ENCODE measurements at places on chromosomes 2 and 18.

- DNase-seq: no peak
Measured at GRCh38 chr18:63676526-63677323, 15.0 kb upstream of the SERPINB3 start.

DNA sequence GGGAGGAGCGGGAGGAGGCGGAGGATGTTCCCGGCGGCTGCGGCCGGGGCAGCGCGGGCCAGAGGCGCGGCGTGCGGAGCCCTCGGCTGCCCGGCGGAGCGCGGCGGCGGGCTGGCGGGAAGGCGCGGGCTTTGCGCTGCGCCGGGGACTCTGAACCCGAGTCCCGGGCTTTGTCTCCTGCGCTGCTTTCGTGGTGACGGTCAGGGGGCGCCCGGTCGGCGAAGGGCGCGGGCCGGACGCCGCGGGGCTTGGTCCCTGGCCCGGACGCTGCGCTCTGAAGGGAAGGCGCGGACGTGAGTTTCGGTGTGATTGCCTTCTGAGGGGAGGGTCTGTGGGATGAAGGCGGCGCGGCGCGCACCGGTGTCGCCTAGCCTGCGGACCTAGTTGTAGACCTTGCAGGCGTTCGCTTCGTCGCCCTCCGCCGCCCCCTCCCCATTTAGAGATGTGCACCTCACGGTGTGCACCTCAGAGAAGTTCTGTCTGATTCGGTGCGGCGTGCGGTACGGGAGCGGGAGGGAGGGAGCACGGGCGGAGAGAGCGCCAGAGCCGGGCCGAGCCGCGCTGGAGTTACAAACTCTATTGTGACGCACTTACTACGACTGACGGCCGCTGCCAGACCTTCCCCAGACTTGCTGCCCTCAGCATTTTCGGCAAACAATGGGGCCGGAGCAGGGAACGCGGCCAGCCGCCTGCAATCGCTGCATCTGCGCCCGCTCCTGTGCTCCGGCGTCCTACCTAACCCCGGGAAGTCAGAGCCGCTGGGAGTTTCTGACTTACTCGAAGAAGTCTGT lies 2.1 kb downstream of the BCL2L11 start:
- peak; percentile 81 for DNase-seq

- no peak for DNase-seq
Measured at GRCh38 chr2:41475959-41476358, 571.9 kb upstream of the PKDCC start.

DNA sequence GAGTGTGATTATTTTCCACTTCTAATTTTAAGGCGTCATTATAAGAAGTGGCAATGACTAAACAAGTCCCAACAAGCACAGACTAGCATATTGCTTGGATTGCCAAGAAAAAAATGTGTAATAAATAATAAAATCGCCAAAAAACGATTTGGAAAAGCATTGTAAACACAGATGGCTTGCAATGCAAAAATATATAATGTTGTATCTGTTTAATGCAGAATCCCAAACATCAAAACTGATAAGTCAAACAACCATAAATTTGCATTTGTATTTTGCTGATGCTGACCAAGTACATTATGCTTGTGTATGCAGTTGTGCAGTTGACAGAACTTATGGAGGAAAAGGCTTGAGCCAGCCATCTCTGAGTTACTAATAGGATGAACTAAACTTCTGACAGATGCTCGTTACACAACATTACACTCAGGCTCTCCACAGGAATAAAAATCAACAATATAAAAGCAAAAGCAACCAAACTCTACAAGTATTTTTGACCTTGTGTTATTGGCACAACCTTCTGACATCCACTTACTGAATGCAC lies 68.1 kb downstream of the DNER start:
- no peak for DNase-seq

- DNase-seq: no peak
Measured at GRCh38 chr2:45459860-45460259, 151.2 kb downstream of the SRBD1 start.

GRCh38 chr2:28593160-28593755 lies 97.4 kb downstream of the PLB1 start:
- no peak for DNase-seq

DNA sequence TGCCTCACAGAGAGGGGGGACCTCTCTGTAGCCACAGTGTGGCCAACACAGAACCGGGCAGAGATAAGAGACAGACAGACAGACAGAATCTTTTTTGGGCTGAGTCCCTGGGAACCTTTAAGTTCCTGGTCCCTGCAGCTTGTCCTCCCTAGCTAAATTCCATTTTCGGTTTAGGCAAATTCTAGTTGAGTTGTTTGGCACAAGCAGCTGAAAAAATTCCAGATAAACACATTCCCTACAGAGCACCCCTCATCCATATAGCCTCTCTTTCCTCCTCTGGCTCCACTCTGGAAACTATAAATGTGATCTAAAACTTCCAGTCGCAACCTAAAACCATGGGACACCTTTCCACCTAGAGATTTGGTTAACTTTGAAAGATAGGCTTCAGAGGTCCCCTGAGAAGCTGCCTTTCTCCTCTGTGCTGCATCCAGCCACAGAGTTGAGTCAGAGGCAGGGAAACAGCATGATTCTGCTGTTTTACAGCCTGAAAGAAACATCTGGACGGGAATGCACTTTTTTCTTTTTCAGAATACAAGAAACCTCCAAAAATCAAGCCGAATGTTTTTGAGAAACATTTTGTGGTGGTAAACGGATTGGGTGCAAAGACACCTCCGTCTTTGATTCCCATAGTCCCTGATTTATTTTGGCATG lies 30.9 kb downstream of the SLC4A3 start:
- no peak for DNase-seq
